Suppressor macrophage (primary cell): ENCODE measurements at places on chromosomes 13 and 19.

DNA sequence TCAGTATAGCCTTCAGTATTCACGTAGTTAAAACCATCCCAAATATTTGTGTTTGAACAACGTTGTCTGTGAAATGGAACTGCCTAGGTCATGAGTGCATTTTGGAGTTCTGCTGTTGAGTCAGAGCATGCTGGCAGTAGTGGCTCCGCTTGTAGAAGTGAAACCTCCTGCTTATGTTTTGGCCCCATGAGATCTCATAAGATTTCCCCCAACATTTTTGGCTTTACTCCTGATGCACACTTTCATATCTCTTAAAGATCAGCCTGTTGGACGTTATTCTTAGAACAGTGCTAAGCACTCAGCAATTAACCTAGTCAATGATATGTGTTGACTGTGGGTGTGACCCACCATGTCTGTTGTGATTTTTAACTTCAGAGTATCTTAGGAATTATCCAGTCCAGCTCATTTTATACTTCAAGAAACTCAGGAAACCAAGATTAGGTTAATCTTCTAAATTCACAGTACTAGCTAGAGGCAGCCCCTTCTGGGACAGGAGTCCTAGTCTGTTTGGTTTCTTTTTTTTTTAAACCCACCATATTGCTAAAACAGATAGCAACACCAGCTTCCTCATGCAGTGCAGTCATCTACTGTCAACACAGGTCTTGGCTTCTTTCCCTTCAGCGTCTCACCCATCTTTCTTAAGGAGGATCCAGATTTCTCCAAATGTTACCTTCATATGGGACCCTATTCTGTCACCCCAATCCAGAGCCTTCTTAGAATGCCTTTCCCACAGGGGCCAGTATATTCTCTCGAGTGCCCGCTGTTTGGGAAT is 26.2 kb downstream of the RAP2A start:
- peak; percentile 34 for DNase-seq

GRCh38 chr13:42401376-42401775 is 129.4 kb downstream of the AKAP11 start:
- no peak for DNase-seq

DNA sequence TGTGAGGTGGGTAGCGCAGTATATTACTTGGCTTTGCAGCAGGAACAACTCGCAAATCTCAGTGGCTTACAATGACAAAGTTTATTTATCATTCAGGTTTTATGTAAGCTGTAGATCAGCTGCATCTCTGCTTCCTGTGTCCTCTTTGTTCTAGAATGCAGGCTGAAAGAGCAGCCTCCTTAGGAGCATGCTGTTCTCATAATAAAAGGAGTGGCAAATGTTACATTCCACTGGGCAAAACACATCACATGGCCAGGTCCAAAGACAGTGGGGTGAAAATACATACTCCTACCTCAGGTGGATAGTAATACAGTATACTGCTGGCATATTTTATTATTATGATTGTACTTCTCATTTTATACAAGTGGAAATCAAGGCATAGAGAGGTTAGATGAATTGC is 1.2 kb upstream of the CSNK1A1L start:
- no peak for DNase-seq

DNA sequence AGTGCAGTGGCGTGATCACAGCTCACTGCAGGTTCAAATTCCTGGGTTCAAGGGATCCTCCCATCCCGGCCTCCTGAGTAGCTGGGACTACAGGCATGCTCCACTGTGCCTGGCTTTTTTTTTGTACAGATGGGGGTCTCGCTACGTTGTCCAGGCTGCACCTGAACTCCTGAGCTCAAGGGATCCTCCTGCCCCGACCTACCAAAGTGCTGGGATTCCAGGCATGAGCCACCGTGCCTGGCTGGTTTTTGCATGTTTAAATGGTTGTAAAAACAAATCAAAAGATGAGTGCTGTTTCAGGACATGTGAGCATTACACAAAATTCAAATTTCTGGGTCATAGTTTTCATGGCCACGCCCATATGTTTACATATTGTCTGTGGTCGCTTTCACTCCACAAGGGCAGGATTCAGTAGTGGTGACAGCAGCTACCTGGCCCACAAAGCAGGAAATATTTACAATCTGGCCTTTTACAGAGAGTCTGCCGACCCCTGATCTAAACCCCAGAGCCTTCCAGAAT is 5.3 kb downstream of the MATK start:
- DNase-seq = no peak

- DNase-seq = no peak
These were observed 1034.6 kb upstream of the PCDH9 start for GRCh38 chr13:68264692-68265091.

GRCh38 chr13:38905861-38906260 is 84.8 kb downstream of the STOML3 start:
- no peak for DNase-seq

- DNase-seq = no peak
These were observed 123.5 kb downstream of the DNAJC3 start for GRCh38 chr13:95800436-95800835.

- no peak for DNase-seq
These were observed 1.9 kb upstream of the C1QTNF9 start for GRCh38 chr13:24307211-24308067.

GRCh38 chr13:105670179-105670990 is 865.1 kb downstream of the EFNB2 start:
- DNase-seq = no peak

GRCh38 chr13:95698047-95698749 is 21.3 kb downstream of the DNAJC3 start:
- no peak for DNase-seq

- peak; percentile 19 for DNase-seq
These were observed 30.4 kb downstream of the CYP4F22 start for GRCh38 chr19:15538774-15539173.

- DNase-seq = no peak
These were observed 219.5 kb downstream of the DCT start for GRCh38 chr13:94259984-94260383.

DNA sequence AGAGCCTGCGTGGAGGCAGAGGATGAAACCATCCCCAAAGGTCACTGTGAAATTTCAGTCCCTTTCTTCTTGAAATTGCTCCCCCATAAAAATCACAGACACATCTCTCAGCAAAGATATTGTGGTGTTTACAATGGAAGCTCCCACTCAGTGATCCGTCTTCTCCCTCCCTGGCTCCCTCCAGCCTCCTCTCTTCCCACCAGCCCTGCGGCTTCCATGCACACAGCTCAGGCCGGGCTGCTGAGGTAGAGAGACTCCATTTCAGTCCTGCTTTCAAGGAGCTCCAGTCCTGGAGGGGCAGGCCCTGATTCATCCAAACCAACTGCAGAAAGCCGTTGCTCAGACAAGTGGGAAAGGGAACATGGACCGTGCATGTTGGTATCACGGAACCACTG is 24.0 kb upstream of the MIER2 start:
- DNase-seq = no peak

DNA sequence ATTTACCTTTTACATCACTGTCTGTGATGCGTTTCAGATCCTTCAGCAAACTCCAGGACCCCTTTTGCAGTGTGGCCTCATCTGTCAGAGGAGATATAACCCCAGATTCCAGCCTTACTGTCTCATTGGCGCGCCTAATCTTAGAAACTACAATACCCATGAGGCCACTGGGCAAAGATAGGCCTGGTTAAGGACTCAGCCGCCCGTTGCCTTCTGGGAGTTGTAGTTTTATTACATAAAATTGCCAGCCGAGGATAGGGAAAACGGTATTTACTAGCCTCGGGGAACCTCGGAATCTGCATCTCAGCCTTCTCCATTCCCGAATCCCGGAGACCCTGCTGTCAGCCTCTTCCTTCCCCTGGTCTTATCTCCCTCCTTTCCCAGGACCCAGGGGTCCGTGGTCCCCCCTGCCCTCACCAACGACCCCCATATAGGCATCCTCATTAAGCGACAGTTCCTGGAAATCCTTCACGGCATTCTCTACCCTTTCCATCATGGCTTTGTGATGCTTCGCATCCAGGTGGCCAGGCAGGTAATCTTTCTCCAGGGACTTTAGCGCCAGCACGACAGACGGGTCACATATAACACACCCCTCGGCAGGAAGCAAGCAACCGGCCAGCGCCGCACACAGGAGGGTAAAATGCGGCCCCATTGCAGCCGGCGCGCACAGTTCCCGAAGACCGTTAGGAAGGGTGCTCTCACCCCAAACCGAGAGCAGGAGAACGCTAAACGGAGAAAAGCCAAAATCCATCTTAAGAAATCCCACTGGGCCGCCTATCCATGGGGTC is 1.3 kb downstream of the IZUMO1 start:
- peak; percentile 80 for DNase-seq

GRCh38 chr13:41588899-41589298 is 131.5 kb downstream of the RGCC start:
- DNase-seq = peak; percentile 55

GRCh38 chr19:3631053-3631861 is 4.7 kb upstream of the CACTIN start:
- DNase-seq = no peak

- peak; percentile 93 for DNase-seq
These were observed 2.5 kb downstream of the MAP1S start for GRCh38 chr19:17721821-17722220.

- no peak for DNase-seq
These were observed 5.3 kb downstream of the ZNF557 start for GRCh38 chr19:7074705-7075282.

GRCh38 chr19:18735324-18735723 is 51.8 kb downstream of the CRTC1 start:
- DNase-seq = no peak

GRCh38 chr13:39266426-39266825 is 228.2 kb downstream of the NHLRC3 start:
- DNase-seq = no peak

DNA sequence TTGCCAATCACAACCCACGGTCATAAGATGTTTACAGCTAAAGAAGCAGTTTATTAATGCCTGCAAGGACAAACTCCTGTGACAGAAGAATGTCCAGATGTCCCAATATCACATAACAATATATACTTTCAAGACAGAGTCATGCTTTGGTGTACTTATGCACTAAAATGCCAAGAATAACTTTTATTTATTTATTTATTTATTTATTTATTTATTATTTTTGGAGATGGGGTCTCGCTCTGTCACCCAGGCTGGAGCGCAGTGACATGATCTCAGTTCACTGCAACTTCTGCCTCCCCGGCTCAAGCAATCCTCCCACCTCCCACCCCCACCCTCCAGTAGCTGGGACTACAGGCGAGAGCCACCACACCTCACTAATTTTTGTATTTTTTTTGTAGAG is 9.1 kb downstream of the TEX101 start:
- DNase-seq = no peak

DNA sequence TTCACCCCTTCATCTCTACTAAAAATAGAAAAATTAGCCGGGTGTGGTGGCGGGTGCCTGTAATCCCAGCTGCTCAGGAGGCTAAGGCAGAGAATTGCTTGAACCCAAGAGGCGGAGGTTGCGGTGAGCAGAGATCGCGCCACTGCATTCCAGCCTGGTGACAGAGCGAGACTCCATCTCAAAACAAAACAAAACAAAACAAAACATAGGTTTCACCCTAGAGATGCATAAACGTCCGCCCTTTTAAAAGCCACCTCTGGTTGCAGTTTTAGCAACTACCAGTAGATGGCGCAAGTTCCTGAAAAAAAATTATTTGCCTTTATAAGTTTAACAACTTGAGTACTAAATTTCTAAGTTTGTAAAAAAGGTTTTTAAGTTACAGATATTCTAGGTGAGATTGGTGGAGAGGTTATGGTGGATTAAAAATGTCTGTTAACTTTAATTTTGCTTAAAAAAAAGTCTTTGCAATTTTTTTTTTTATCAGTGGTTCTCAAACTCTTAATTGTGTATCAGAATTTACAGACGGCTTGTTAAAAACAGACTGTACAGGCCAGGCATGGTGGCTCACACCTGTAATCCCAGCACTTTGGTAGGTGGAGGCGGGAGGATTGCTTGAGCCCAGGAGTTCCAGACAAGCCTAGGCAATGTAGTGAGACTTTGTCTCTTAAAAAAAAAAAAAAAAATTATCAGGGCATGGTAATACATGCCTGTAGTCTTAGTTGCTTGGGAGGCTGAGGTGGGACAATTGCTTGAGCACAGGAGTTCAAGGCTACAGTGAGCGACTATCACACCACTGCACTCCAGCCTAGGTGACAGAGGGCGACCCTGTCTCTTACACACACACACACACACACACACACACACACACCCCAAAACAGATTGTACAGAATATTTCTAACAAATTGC is 42.1 kb downstream of the NAA16 start:
- peak; percentile 72 for DNase-seq

- DNase-seq = no peak
These were observed 3.8 kb upstream of the TM6SF2 start for GRCh38 chr19:19276851-19277250.

DNA sequence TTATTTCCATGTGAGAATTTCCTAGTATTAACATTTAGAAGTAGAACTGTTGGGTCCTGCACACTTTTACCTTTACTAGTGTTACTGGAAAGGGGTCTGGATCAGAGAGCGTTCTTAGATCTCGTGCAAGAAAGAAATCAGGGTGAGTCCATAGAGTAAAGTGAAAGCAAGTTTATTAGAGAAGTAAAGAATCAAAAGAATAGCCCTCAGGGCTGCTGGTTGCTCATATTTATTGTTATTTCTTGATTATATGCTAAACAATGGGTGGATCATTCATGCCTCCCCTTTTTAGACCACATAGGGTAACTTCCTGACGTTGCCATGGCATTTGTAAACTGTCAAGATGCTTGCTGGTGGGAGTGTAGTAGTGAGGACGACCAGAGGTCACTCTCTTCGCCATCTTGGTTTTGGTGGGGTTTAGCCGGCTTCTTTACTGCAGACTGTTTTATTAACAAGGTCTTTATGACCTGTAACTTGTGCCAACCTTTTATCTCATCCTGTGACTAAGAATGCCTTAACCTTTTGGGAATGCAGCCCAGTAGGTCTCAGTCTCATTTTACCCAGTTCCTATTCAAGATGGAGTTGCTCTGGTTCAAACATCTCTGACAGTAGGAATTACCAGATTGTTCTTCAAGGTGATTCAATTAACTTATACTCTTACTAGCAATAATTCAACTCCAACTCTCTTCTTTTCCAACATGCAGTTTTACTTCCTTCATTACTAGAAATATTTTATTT is 27.4 kb downstream of the NDFIP2 start:
- no peak for DNase-seq

DNA sequence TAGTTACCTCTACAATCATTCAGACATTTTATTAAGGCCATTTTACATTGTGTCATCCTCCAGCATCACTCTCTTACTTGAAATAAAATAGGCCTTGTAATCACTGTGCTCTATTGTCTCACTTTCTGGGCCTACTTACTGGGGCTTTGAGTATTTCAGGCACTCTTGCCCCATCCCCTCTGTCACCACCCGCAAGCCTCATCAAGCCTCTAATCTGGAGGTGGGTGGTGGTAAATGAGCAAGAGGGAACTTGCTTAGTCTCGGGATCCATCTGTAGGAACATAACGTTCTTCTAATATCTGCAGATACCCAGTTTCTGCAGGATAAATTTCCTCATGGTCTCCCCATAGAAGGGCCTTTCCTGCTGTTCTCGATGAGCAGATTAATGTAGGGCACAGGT is 19.4 kb upstream of the GPR18 start:
- peak; percentile 92 for DNase-seq

- DNase-seq = no peak
These were observed 126.6 kb upstream of the UFM1 start for GRCh38 chr13:38223089-38223488.

GRCh38 chr13:112648966-112649690 is 40.7 kb upstream of the ATP11A start:
- DNase-seq = no peak
